ENCODE measurements at places on chromosomes 5 and 9.

DNA sequence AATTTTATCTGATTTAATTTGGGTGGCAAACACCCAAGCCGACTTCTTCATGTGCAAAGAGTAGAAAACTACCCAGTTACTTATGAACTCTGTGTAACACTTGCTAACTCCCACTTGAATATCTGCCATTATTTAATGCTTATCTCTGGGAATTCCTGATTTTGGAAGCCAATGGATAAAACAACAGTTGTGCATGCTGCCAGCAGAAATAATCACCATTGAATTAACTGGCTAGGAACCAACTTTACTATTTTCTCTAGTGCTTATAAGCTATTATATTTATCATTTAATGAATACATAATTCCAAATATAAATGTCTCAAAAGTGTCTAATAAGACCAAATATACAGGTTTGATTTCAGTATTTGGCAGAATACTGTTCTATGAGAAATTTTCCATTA, 85.7 kb downstream of the IZUMO3 start:
- no peak for DNase-seq

DNA sequence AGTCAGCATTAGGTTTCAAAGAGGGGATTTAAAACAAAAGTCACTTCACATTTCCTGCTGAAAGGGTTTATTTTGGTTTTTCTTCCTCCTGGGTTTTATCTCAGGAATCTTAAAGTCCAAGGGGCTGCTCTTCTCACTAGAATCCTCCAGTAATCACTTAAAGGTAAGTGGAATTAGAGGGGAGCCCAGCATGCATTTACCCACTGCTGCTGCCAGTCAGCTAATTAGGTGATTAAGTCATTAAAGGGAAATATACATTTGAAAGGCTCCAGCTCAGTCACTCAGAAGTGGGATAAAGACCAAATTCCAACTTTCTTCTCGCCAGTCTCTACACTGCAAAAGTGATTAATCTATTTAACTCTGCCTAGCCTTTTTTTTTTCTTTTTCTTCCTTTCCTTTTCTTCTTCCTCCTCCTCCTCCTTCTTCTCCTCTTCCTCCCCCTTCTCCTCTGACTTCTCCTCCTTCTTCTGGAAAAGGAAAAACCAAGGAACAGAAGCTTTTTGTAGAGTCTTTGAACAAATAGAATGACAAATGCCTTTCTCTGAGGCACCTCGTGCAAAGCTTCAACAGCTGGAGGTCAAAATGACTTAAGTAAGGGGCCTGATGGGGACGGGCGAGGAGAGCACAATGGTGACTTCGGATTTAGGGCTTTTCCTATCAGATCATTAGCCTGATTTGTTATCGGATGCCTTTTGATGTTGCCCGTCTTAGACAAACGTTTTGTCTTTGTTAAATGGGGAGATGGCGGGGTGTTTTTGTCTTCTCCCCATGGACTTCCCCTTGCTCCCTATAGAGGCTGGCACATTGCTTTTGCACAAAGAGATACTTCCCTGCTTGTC, 617.6 kb downstream of the IRX1 start:
- no peak for DNase-seq

GRCh38 chr5:128014578-128014977, 69.0 kb upstream of the SLC12A2 start:
- DNase-seq, result no peak

DNA sequence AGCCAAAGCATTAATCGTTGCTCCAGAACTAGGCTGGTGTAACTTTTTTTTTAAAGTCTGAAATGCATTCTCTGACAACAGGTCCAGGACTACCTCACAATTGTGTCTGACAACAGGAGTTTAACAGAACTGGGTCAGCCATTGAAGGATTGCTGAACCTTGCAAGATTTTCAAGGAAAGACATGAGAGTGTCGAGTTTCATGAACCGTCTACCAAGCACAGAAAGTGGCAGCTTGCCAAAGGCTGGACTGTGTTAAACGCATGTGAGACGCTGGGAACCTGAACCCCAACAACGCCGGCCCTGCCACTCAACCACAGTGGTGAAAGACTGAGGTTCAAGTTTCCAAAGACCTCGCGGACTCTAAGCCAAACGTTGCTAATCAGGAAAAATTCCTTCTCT, 79.1 kb downstream of the LHFPL2 start:
- no peak for DNase-seq

- DNase-seq, result no peak
Observed at GRCh38 chr9:129284607-129285291, 106.7 kb upstream of the IER5L start.

GRCh38 chr9:129036241-129036922, at the start of gene MIGA2:
Gene MIGA2, plus strand, starts transcription at chr9:129036626. Its CDS starts 3,969 bp downstream, at chr9:129040595.
- DNase-seq, result peak; percentile 100

DNA sequence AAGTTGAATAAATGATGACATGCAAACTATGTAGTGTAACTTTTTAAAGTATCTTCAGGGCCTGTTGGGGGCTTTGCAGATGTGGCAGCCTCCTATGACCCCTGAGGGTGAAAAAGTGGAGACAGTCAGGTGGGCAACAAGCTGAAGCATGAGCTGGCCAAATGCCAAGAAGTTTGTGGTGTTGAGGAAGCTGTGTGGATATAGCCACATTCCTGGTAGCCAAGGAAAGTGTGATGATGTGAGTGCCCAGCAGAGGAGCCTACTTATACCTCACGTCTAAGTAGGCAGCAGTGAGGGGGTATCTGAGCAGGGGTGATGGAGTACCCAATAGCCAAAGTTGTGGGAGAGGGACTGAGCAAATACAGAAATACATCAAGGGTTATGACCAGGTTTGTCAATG, 621.2 kb upstream of the CDH6 start:
- no peak for DNase-seq

DNA sequence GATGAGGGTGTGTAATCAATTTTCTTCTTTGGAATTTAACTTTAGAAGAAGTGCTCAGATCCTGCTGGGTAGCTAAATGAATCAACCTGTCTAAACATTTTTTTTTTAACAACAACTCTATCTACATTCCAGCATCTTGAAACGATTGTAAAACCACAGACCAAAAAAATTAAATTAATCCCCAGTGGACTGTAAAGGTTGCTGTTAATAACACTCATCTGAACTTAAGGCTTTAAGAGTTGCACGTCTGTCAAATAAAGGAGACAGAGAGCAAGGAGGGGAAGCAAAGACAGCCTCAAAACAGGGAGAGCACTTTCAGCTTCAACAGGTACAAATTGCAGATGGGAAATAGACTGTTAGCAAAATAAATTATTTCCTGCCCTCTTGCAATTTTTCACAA, 548.5 kb downstream of the DTWD2 start:
- DNase-seq, result no peak

- DNase-seq, result no peak
Observed at GRCh38 chr9:118108971-118109370, 404.8 kb downstream of the TLR4 start.

GRCh38 chr5:55668356-55668755, 43.8 kb downstream of the SLC38A9 start:
- no peak for DNase-seq

DNA sequence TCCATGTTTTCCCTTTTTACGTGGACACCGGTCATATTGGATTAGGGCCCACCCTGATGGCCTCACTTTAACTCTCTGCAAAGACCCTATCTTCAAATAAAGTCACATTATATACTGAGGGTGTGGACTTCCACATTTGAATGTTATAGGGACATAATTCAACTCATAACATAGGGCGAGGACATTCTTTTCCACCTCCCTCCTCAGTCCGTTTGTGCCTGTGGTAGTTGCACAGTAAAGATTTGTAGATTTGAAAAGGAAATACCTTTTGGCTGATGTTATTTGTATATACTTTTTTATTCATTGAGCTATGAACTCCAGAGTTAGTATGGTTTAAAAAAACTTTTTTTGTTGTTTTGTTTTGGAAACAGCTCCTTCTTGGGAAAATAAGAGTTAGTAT, 51.0 kb upstream of the DHFR start:
- no peak for DNase-seq

DNA sequence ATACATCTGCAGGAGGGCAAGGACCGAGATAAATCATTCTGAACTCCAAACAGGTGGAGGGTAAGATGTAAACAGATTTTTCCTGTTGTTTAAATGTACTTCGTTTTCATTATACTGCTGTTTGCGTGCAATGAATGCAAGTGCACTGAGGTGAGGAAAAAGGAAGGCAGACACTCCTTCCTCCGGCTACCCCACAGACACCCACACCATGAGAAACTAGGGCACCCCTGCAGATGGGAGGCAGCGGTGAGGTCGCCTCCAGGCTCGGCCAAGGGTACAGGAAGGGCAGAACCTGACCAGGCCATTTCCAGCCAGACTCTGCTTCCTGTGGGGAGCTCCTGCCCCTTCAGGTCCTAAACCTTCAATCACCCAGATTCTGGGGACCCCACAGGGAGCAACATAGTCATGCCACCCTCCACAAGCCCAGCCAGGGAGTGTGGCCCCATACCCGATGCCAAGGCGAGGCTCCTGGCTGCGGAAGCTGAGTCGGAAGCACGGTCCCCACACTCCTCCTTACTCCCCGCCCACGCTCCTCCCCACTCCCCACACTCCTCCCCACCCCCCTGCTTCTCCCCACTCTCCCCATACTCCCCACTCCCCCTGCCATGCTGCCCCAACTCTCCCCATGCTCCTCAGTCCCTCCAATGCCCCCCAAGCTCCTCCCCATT, 37.1 kb downstream of the VAV2 start:
- DNase-seq, result no peak

GRCh38 chr5:139742173-139742903, 53.3 kb upstream of the PSD2 start:
- DNase-seq, result no peak

- DNase-seq, result no peak
Observed at GRCh38 chr5:111389390-111390082, 122.8 kb downstream of the STARD4 start.

DNA sequence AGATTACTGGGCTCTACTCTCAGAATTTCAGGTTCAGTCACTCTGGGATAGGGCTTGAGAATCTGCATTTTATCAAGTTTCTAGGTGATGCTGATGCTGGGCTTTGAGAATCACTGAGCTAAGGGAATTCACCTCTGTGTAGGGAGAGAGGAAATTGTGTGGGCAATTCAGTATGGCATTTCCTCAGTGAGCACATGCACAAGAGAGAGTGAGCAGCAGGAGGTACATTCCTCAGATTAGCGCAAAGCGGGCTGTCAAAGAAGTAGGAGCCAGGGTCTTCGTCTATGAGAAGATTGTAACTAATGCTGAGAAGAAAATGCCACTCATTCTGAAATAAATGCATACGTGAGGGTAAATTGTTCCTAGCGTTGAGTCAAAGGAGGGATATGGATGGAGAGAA, 175.9 kb downstream of the KIF4B start:
- no peak for DNase-seq

GRCh38 chr5:72788866-72789505, 27.5 kb upstream of the TNPO1 start:
- no peak for DNase-seq

GRCh38 chr5:98193921-98194760, 579.3 kb upstream of the RGMB start:
- no peak for DNase-seq

GRCh38 chr9:28648723-28649122, 1075.4 kb upstream of the C9orf72 start:
- DNase-seq, result no peak

DNA sequence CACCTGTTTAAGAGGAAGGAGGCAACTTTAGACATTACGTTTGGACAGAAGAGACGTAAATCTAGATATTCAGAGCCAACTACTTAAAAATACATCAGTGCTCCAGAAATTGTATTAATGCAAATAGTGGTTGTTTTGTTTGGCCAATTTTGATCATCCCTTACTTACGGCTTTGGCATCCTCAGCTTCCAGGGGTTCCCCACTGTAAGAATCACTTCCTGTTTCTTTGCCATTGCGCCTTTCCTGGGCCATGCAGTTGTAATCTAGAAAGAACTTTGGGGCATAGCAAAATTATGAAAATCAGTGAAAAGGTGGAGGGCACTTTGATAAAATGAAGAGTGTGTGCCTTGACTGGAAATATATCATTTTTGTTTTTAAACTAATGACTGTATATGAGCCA, 537.2 kb upstream of the TLE4 start:
- DNase-seq, result no peak

GRCh38 chr9:104386013-104386412, 118.0 kb upstream of the OR13F1 start:
- no peak for DNase-seq

GRCh38 chr5:28666110-28666509, 1627.7 kb upstream of the CDH9 start:
- DNase-seq, result no peak

GRCh38 chr9:86893811-86894490, 53.4 kb downstream of the GAS1 start:
- DNase-seq, result no peak

DNA sequence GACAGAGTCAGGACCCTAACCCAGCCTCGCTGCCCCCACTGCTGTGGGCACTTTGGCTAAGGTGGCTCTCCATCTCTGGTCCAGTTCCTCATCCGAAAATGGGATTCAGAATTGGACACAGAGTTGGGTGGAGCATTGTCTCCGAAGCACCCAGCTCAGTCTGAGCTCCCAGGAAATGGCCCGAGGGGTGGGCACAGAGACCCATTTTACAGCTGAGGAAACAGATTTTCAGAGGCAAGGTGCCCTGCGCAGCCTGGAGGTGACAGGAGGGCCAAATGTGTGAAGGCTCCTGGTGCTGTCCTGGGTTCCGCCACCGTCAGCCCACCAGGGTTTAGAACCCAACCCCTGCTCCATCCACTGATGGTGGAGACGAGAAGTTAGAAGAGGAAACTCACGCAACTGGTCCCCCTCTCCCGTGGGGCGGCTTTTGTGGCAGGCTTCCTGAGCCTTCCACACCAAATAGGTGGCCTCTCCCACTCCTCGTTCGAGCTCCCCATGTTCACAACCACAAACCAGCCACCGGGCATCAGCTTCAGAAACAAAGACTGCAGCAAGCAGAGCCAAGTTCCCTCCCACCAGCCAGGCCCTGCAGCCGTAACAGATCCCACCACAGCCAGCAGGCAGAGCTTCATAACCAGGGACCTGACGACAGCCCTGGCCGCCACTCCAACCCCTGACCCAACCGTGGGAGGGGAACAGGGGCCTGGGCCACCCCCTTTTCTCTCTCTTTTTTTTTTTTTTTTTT, 90.9 kb upstream of the LMX1B start:
- no peak for DNase-seq

GRCh38 chr9:86868616-86869015, 78.7 kb downstream of the GAS1 start:
- DNase-seq, result no peak

DNA sequence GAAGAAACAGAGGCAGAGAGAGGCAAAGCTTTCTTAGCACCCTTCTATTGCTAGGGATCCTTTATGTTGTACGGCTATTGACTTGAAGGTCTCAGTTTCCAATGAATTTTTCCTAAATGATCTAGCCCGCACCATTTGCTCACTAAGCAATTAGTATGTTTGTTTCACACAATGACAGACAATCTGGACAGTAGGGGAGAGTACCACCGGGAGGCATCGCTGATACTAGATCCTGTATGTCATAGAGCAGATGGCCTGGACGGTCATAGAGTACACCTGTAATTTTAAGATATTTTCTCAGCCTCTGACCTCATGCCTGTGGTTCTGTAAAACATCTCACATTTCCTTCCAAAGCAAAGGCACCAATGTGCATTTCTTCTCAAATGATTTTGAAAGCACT, 194.3 kb downstream of the TLE4 start:
- DNase-seq, result no peak

DNA sequence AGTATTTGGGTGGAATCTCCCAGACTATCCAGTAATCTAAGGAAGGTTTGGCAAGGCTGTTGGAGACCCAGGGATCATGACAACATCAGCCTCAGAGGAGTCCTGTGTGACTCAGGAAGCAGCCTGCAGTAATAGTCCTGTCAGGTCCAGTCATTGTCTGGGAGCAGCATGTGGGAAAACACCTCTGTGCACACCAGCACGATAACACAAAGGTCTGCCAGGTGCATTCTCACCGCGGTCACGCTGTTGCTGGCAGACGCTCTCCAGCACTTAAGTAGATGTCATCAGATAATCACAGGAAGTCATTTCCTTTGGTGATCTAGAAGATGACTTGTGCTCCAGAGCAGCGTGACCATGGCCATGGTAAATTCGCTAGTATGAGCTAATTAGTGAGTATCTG, 99.2 kb upstream of the IQGAP2 start:
- no peak for DNase-seq

All from putamen (tissue), 1 donor.